ENCODE measurements at places on chromosomes 4 and X. TPM values are rescaled to one million over a fixed set of nuclear protein-coding genes. Genes with fewer than 3 reads are reported as not detected.

PLK4 gene
- 2.3 TPM for total RNA-seq

DNA sequence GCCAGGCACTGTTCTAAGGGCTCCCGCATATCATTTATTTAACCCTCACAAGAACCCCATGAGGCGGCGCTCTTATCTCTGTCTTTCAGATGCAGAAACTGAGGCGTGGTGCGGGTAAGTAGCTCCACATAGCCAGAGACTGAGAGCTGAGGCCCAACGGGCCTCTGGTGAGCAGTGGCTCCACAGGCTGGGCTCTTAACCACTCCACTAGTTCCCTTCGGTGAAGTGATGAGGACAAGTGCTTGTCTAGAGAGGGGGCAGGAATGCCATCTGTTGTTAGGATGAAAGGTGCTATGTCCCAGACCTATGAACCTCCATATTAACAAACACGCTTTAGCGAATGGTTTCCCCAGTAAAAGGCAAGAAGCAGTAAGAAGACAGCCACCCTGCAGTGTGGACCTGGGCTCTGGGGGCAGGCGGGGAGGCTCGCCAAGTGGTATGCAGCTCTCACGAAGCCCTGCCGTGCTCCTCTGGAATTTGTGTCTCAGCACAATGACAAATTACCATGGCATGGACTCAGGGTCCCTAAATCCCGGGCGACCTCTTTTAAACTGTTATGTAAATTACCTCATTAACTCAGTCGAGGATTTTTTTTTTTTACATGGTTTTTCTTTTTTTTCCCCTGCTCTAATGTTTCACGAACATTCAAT, 20.9 kb upstream of the S100G start:
- no peak for DNase-seq

- DNase-seq, result no peak
Measured at GRCh38 chr4:37008199-37008598, 236.3 kb upstream of the NWD2 start.

DNA sequence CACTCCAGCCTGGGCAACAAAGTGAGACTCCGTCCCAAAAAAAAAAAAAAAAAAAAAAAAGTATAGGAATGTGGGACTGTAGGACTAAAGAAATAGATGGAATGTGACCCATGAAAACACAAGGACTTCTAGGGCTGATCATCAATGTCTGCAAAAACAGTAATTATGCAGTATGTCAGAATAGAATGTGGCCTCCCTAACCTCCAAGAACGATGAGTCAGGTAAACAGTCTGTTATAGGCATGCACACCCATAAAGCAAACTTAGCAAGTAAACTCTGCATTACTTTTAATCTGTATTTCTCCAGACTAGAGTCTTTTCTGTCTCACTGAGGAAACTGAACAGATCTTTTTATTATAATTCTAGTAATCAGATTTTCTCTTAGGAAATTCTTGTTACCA, 233.4 kb downstream of the HNRNPD start:
- no peak for DNase-seq

DNA sequence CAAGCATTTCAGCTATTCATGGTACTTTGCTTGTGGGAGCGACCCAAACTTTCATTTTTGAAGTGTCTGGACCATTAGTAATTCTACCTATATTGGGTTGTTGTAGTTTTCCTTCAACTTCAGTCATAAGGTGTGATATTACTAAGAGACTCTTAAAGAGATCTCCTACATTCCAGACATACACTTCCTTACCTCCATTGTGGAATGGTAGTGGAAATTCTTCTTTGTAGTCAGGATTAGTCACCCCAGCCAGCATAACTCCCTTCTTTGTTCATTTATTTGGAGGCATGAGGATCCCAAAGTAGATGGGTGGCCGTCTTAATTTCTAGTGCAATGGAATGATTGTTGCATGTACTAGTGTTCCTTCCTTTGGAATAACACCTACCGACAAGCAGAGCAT, 991.4 kb downstream of the ARAP2 start:
- no peak for DNase-seq

DNA sequence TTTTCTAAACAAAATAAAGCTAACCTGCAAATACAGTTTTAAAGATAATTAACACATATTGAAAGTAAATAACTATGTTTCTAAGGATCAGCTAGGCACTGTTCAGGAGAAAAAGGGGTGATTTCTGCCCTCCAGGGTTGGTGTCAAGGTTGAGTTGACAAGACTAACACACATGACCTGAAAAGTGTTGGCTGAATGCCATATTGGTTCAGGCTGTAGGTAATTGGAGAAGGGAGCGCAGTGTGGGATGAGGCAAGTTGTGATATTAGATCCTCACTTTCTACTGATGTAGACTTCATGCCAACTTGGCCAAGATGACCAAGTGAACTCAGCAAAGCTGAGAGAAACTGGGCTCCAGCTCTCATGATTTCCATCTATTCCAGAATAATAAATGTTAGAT, 42.2 kb downstream of the PPM1K start:
- DNase-seq, result no peak

All from upper lobe of left lung (tissue), 6 donors.